Cortex of kidney (tissue), 1 donor: ENCODE measurements at places on chromosomes 11 and 22.

GRCh38 chr11:129864811-129865210, 30.6 kb downstream of the NFRKB start:
- DNase-seq = no peak

DNA sequence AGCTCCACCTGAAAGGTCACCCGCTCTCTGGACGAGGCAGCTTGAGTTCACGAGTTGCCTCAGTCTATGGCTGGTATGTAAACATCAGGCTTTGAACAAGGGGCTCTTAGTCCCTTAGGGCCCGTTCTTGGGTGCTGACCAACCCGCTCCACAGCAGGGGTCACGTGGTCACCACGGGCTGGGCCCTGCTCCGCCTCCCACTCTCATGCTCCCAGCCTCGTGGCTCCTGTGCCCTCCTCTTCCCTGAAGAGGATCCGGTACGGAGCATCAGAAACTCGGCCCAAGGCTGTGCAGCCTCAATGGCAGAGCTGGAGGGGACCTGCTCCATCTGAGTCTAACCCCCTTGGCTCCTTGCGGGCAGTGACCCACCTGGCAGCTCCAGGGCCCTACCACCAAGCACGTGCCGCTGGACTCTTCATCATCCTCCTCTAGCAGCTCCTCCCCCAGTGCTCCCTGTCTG, 54.2 kb upstream of the TTLL12 start:
- DNase-seq = no peak

DNA sequence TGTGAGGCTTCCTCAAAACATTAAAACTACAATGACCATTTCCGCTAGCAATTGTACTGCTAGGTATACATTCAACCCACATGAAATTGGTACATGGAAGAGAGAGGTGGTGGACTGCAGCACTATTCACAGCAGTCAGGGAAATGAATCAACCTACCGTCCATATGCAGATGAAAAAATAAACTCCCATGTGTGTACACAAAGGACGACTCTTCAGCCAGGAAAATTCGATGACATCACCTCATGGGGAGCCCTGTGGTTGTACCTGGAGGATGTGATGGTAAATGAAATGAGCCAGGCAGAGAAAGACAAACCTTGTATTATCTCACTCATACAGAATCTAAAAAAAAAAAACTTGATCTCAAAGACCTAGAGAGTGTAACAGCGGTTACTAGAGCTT, 23.3 kb downstream of the RFPL3 start:
- DNase-seq = no peak

DNA sequence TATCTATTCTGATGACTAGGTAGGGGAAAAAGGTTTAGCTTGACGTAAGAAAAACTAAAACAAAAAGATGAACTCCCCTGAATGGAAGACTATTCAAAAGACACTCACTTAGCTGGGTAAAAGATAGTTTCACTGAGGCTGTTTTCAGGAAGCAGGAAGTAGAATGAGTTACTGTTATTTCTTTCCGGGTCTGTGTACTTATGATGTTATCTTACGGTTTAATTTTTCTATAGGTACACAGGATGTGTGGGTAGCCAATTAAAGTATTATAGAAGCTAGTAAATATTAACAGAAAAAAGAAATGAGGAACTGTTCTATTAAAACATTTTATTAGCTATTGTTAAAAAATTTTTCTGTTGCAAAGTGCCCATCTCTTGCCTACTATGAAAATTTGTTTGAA, 45.8 kb upstream of the MMP7 start:
- no peak for DNase-seq
